Keratinocyte (primary cell): ENCODE measurements at places on chromosomes 11 and 22. TPM values are rescaled to one million over a fixed set of nuclear protein-coding genes. Genes with fewer than 3 reads are reported as not detected.

- peaks cover 14% of the 10 kb centered on the region for H3K27me3 ChIP-seq
- no peak overlapping the region for H3K27ac ChIP-seq
- no peak for DNase-seq
- H3K4me3 ChIP-seq, result no peak overlapping the region
- no peaks in the 10 kb centered on the region for H3K4me1 ChIP-seq
These were observed 827 bp upstream of the TNNT3 start for GRCh38 chr11:1918436-1919315.

- no peaks in the 10 kb centered on the region for H3K36me3 ChIP-seq
- no peak overlapping the region for H3K27ac ChIP-seq
- H3K4me3 ChIP-seq, result peak overlapping the region; percentile 26
- DNase-seq, result no peak
These were observed 684 bp downstream of the TNFRSF13C start for GRCh38 chr22:41925783-41926460.

- no peaks in the 10 kb centered on the region for H3K36me3 ChIP-seq
- DNase-seq, result no peak
- peaks cover 11% of the 10 kb centered on the region for H3K4me1 ChIP-seq
- H3K27ac ChIP-seq, result no peak overlapping the region
- no peaks in the 10 kb centered on the region for H3K27me3 ChIP-seq
These were observed 65.6 kb downstream of the BUD13 start for GRCh38 chr11:116707161-116707629.

- no peak overlapping the region for H3K27ac ChIP-seq
- no peaks in the 10 kb centered on the region for H3K36me3 ChIP-seq
- no peak for DNase-seq
- no peaks in the 10 kb centered on the region for H3K27me3 ChIP-seq
- H3K4me1 ChIP-seq, result peaks cover 16% of the 10 kb centered on the region
- no peak overlapping the region for H3K4me3 ChIP-seq
These were observed 39.4 kb downstream of the SERPINH1 start for GRCh38 chr11:75601494-75601893.

DNA sequence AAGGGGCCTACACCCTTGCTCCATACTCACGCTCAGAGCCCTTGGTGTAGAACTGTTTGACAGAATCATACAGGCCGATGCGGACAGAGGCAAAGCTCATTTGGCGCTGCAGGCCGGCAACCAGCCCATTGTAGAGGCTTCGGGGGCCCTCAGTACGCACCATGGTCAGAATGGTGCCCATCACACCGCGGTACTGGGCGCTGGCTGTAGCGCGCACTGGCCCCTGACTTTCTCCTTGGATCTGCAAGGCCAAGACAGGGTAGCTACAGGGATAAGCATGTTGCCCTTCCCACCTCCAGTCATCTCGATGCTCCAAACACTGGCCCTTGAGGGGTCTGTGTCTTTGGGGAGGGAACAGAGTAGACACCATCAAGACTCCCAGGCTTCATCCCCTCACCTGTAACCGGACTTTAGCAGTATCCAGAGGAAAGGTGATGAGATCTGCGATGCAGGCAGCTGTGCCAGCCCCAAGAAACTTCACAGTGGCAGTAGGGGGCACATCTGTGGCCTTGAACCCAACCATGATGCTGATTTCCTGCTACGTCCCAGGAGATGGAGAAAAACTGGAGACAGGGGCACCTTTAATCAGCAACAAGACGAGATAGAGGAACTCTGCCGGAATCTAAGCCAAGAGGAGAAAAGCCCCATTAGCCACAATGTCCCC lies 4.7 kb downstream of the UCP2 start:
- no peaks in the 10 kb centered on the region for H3K36me3 ChIP-seq
- H3K4me1 ChIP-seq, result peaks cover 14% of the 10 kb centered on the region
- H3K27ac ChIP-seq, result no peak overlapping the region
- no peak overlapping the region for H3K4me3 ChIP-seq
- peaks cover 3% of the 10 kb centered on the region for H3K27me3 ChIP-seq
- no peak for DNase-seq

GRCh38 chr22:28222052-28222451 lies 303.0 kb upstream of the PITPNB start:
- DNase-seq, result no peak
- no peak overlapping the region for H3K4me3 ChIP-seq
- H3K36me3 ChIP-seq, result no peaks in the 10 kb centered on the region
- H3K4me1 ChIP-seq, result peaks cover 7% of the 10 kb centered on the region

DNA sequence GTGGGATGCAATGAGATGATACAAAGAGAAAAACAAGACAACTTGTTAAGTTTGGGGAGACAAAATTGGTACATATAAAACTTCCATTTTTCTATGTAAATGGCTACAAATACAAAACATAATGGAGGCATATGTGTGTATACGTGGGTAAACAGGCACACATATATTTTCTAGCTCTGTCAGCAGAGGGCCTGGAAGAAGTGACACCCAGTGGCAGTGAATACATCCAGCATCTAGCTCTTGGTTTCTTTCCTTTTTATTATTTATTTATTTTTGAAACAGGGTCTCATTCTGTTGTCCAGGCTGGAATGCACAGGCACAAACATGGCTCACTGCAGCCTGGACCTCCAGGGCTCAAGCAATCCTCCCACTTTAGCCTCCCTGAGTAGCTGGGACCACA lies 5.0 kb upstream of the RASL10A start:
- H3K4me1 ChIP-seq, result no peaks in the 10 kb centered on the region
- no peak for DNase-seq
- no peak overlapping the region for H3K4me3 ChIP-seq
- peaks cover 17% of the 10 kb centered on the region for H3K27me3 ChIP-seq
- no peaks in the 10 kb centered on the region for H3K36me3 ChIP-seq
- no peak overlapping the region for H3K27ac ChIP-seq

DNA sequence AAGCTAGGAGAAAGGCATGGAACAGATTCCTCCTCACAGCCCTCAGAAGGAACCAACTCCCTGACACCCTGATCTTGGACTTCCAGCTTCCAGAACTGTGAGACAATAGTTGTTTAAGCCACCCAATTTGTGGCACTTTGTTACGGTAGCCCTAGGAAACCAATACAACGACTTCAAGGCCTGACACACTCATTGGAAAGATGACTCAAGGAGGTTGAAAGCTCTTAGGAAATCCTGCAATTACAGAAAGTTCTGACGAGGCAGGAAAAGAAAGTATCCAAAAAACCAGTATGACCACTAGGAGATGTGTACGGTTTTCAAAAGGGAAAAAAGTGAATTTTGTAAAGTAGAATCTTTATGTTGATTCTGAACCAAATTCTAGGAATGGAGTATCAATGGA lies 161.4 kb downstream of the SWAP70 start:
- DNase-seq, result no peak
- peak overlapping the region; percentile 42 for H3K27ac ChIP-seq
- no peaks in the 10 kb centered on the region for H3K36me3 ChIP-seq
- H3K4me3 ChIP-seq, result no peak overlapping the region

- H3K27me3 ChIP-seq, result no peaks in the 10 kb centered on the region
- no peak for DNase-seq
- no peaks in the 10 kb centered on the region for H3K4me1 ChIP-seq
- no peak overlapping the region for H3K4me3 ChIP-seq
These were observed 29.8 kb upstream of the CCDC188 start for GRCh38 chr22:20180640-20181039.

DNA sequence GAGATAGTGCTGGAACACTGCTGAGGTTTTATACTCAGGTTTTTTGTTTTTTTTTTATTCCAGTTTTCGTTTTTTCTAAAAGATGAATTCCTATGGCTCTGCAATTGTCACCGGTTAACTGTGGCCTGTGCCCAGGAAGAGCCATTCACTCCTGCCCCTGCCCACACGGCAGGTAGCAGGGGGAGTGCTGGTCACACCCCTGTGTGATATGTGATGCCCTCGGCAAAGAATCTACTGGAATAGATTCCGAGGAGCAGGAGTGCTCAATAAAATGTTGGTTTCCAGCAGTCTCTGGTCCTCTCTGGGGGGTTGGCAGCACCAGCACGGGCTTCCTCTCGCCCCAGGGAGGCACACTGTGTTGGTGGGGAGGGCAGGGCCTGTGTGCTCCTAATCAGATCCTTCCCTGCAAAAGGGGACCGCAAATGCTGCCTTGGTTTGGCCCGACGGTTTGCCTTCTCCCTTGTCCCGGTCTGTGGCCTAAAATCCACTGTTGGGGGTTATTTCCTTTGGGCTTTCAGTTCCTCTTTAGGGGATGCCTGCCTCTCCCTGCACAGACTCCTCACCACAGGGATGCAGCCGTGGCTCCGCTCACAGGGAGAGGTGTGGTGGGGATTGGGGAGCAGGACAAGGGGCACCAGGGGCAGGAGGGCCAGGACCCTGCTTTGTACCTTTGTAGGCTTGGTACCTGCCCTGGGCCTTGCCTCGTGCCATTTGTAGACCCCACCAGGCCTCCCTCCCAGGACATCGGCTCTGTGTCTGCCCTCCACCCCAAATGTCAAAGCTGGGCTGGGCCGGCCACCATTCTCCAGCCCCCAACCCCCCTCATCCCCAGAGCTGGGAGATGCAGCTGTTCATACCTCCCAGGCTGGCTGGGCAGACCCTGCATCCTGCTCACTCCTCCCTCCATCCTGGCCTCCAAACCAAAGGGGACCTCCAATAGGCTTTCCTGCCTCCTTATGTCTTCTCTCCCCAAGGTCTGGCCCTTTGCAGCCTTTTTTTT lies 13.5 kb downstream of the MCAT start:
- peaks cover 21% of the 10 kb centered on the region for H3K36me3 ChIP-seq
- H3K4me1 ChIP-seq, result peaks cover 31% of the 10 kb centered on the region
- DNase-seq, result no peak
- no peak overlapping the region for H3K4me3 ChIP-seq

DNA sequence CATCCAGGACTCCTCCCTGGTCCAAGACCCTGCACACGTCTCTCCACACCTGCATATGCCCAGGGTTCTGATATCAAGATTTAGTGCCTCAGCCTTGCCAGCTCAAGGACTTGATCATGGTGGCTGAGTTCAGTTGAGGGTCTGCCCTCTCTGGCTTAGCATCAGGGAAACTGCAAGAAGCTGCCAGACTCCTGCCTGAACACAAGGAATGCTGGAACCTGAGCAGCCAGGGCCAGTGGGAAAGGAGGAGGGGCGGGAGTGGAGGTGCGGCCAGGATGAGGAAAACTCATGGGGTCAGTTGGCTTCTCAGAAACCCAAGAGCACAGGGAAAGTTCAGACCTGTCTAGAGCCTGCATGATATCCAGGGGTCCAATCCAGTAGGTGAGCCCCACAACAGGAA lies 546.1 kb downstream of the BUD13 start:
- H3K4me1 ChIP-seq, result no peaks in the 10 kb centered on the region
- DNase-seq, result no peak
- H3K4me3 ChIP-seq, result no peak overlapping the region
- H3K27me3 ChIP-seq, result no peaks in the 10 kb centered on the region
- no peak overlapping the region for H3K27ac ChIP-seq

DNA sequence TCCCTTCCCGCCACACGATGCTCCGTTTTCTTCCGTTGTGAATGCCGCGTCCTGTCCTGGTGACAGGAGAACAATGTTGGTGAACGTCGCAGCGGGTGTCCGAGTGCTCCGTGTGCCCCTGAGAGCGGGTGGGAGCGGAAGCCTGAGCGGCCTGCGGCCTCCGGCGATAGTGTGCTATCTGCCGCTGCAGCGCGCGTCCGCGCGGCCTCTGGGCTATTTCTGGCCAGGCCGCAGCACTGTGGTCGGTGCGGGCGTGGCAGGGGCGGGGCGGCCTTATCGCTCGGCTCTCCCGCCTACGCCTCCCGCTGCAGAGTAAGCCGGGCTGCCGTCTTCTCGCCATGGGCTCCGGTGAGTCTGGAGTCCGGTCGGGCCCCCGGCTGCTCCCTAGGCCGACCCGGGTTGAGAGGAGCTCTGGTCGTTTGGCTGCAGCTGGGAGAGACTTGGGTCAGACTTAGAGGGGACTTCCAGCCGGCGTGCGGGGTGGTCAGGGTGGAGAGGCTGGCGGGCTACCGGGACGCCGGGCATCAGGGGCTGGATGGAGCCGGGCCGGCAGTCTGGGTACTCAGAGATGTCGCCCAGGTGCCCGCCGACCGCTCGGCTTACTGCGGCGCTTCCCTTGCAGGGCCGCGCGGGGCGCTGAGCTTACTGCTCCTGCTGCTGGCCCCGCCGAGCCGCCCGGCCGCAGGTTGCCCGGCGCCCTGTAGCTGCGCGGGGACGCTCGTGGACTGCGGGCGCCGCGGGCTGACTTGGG lies at the start of gene GP1BB:
TSS of gene GP1BB (plus strand) at position 308 of the 751 bp plus-strand sequence. CDS start at position 339, 31 bp downstream.
- H3K27ac ChIP-seq, result no peak within 1 kb of the TSS
- H3K4me1 ChIP-seq, result peaks cover 2% of the 10 kb centered on the region
- H3K36me3 ChIP-seq, result no peaks in the 10 kb centered on the region
- peak within 1 kb of the TSS; percentile 35 for H3K4me3 ChIP-seq
- peaks cover 54% of the 10 kb centered on the region for H3K27me3 ChIP-seq

DNA sequence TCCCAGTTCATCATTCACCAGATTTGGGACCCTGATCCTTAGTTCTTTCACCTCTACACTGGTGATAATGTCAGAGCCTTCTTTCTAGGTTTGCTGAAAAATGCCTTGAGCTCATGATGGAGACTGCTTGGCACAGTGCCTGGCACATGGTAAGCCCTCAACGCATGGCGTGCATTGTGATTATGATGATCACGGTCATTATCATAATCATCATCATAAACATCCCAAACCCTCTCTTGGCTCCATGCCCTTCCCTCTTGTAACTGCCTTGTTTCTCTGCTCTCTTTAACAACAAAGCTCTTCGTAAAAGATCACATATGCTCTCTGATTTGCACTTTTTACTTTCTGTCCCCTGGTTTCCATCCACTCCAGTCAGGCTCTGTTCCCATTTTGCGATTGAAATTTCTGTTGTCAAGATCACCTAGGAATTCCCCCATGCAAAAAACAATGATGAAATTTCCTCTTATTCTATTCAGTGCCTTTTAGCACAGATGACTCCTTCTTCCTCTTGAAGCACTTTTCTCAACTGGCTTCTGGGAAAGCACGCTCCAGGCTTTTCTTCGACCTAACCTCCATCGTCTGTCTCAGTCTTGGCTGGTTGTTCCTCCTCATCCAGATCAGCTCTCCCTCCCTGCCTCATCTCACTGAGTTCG lies 479.1 kb downstream of the OPCML start:
- H3K4me1 ChIP-seq, result no peaks in the 10 kb centered on the region
- H3K36me3 ChIP-seq, result no peaks in the 10 kb centered on the region
- no peak overlapping the region for H3K27ac ChIP-seq
- H3K27me3 ChIP-seq, result no peaks in the 10 kb centered on the region

- H3K27ac ChIP-seq, result no peak overlapping the region
- H3K36me3 ChIP-seq, result no peaks in the 10 kb centered on the region
- DNase-seq, result no peak
These were observed 38.0 kb downstream of the IGF2 start for GRCh38 chr11:2101171-2101675.

GRCh38 chr22:26565889-26566288 lies 24.0 kb downstream of the TPST2 start:
- H3K27me3 ChIP-seq, result no peaks in the 10 kb centered on the region
- H3K36me3 ChIP-seq, result peaks cover 11% of the 10 kb centered on the region
- peaks cover 23% of the 10 kb centered on the region for H3K4me1 ChIP-seq
- no peak overlapping the region for H3K27ac ChIP-seq
- no peak overlapping the region for H3K4me3 ChIP-seq
- DNase-seq, result no peak

PTPRJ gene
- polyA plus RNA-seq, result 0.57 to 0.84 TPM (median 0.58 TPM) in 3 replicates

TUB gene
- polyA plus RNA-seq, result 0.40 to 0.97 TPM (median 0.84 TPM) in 3 replicates

OR4C6 gene
- not detected in 3 replicates for polyA plus RNA-seq

RIMBP3B gene
- not detected in 3 replicates for polyA plus RNA-seq

MOGAT2 gene
- polyA plus RNA-seq, result not detected in 3 replicates

ARHGAP8 gene
- polyA plus RNA-seq, result 20.2 to 26.0 TPM (median 21.3 TPM) in 3 replicates

OR51B2 gene
- not detected in 3 replicates for polyA plus RNA-seq

OR10G4 gene
- polyA plus RNA-seq, result not detected in 3 replicates

MEI1 gene
- 0.10 TPM in 1 of 3 replicates, not detected in the others for polyA plus RNA-seq

C11orf86 gene
- not detected in 3 replicates for polyA plus RNA-seq
